ENCODE measurements at places on chromosomes 11 and 22. TPM values are rescaled to one million over a fixed set of nuclear protein-coding genes. Genes with fewer than 3 reads are reported as not detected.

ZDHHC8 gene
- 12.6 TPM for total RNA-seq

SERHL2 gene
- total RNA-seq: 4.8 TPM

SAA2 gene
- total RNA-seq: not detected

SEC14L2 gene
- 36.1 TPM for total RNA-seq

ALDH3B2 gene
- total RNA-seq: 6.7 TPM

Data from placental epithelial cell (primary cell).